Stimulated activated CD8-positive, alpha-beta memory T cell treated with anti-CD3 and anti-CD28 coated beads, Interleukin-15, amount 100 ng/mL, for 4 hours (primary cell): ENCODE measurements at places on chromosomes 7 and 10.

GRCh38 chr7:738723-739454 lies 11.8 kb upstream of the PRKAR1B start:
- no peak for DNase-seq

- DNase-seq, result no peak
These were observed 378.2 kb upstream of the MYO3A start for GRCh38 chr10:25555865-25556264.

- DNase-seq, result no peak
These were observed 14.0 kb downstream of the WNT2 start for GRCh38 chr7:117308891-117309290.

GRCh38 chr7:141416650-141417270 lies 134.4 kb upstream of the AGK start:
- no peak for DNase-seq

GRCh38 chr10:126663328-126663727 lies 7.2 kb downstream of the C10orf90 start:
- DNase-seq, result no peak

GRCh38 chr7:5591278-5591874 lies 167.7 kb upstream of the TNRC18 start:
- no peak for DNase-seq

- DNase-seq, result no peak
These were observed 23.5 kb downstream of the FBXW4 start for GRCh38 chr10:101671453-101671852.

DNA sequence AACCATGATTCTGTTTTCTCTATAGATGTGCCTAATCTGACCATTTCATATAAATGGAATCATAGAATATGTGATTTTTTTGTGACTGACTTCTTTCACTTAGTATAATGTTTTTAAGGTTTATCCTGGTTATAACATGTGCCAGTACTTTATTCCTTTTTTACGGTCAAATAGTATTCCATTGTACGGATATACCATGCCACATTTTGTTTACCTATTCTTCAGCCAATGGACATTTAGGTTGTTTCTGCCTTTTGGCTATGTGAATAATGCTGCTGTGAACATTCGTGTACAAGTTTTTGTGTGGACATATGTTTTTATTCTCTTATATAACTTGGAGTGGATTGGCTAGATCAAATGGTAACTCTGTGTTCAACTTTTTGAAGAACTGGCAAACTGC lies 178.3 kb upstream of the TCF7L2 start:
- DNase-seq, result no peak

DNA sequence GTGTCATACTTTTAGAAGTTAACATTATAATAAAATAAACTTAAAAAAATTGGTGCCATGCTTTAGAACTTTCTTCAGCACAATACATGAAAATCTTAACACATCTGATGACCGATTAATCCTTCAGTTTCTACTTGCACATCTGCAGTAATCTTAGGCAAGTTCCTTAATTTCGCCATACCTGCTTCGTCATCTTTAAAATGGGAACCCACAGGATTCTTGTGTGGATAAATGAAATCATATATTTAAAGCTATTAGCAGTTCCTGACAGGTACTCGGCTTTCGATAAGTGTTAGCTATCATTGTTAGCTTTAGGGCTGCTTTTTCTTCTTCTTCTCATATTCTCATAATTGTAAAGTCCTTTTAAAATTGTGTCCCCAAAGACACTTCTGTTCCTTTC lies 907 bp upstream of the VPS50 start:
- DNase-seq, result no peak

GRCh38 chr7:25026156-25026555 lies 46.2 kb upstream of the OSBPL3 start:
- no peak for DNase-seq

- DNase-seq, result no peak
These were observed 11.7 kb downstream of the LCOR start for GRCh38 chr10:96843823-96844222.

GRCh38 chr7:96045919-96046318 lies 273.6 kb downstream of the DYNC1I1 start:
- no peak for DNase-seq

GRCh38 chr7:116455009-116455408 lies 44.5 kb upstream of the CAV2 start:
- no peak for DNase-seq

DNA sequence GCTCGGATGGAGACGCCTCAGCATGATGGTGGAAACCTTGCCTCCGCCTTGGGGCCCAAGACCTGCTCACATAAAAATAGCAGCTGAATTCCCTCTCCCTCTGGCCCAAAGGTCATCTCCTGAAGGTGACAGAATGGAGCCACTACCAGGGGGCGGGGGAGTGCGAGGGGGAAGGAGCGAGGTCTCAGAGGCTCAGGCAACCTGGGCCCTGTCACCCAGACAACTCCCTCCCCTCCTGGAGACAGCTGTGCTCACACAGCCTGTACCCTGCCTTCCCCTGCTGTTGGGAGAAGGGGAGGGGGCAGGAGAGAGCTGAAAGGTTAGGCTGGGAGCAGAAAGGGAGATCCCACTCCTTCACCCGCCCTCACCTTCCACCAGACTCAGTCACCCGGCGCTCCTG lies 173.0 kb upstream of the RHEB start:
- no peak for DNase-seq

DNA sequence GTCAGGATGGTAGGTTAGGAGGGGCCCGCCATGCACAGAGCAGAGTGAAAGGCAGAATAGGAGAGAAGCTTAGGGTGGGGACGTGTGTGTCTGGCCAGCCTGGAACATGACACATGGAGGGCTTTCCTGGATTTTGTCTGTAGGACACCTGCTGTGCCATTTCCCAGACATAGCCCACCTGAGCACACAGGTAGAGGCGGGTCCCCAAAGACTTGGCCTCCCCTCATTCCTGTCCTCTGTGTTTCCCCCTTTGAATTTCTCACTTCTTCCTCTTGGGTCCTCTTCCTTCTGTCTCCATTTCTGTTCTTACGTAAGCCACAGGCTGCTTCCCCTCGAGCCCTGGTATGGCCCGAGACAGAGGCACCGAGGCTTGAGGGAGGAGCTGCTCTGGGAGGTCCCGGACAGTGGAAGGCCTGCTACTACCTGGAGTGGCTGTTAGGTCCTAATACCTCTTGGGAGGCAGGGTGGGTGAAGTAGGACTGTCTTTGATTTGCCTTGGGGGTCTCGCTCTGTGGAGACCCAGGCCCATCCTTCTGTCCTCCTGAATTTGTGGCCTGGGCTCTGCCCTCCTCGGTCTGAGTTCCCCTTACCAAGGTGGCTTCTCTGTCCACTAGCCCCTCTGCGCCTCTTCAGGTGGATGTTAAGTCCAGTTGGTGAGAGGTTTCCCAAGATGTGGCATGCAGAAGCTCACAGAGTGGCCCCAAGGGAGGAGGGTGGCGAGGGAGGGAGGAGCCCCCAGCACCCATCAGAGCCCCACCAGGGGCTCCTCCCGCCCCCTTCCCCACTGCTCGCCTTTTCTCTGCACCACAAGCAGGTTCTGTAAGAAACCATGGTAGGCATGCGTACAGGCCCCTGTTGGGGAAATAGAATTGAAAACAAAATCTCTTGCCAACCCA lies 5.5 kb downstream of the ZNF775 start:
- DNase-seq, result no peak

DNA sequence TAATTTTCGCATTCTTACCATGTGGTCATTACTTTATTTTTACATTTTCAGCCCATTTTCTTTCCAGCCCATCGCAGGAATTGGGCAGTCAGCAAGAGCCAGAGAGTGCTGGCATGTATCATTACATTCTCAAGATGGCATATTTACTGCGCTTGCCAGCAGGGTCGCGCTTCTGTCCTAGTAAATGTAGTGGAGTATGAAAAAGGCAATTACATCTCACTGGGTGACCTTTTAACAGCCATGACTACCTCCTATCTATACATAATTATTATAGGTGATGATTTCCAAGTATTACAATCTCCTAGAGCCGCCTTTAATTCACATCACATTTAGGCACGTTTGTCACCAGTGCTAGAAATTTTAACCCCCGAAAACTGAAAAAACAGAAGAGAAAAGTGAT lies 433.7 kb upstream of the MGMT start:
- DNase-seq, result no peak

DNA sequence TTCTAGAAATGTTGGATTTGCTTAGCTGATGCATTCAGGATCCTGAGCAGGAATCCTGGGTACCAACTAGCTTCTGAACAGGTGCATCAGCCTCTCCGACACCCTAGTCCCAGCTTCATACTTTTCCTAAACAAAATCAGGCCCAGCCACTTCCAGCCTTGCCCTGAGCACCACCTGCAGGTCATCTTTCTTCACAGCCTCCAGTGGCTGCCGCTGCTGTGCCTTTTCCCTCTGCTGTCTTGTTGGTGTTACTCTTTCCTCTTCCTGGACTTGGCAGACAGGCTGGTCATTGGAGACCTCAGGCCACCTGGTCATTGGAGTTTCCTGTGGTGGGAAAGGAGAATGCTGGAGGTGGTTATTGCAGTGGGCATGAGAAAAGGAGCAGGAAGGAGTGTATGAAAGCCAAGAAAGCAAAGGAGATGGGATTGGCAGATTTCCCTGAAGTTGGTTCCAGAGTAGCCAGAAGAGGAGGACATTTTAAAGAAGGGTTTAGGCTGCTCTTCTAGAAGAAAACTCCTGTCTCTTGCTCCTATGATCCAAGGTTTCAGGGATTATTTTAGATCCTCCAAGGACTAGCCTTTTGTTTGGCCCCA lies 48.2 kb upstream of the NFKB2 start:
- DNase-seq, result no peak

- no peak for DNase-seq
These were observed 152.4 kb upstream of the SMIM30 start for GRCh38 chr7:113270790-113271189.

GRCh38 chr10:106082865-106083264 lies 1081.6 kb downstream of the SORCS1 start:
- DNase-seq, result no peak

DNA sequence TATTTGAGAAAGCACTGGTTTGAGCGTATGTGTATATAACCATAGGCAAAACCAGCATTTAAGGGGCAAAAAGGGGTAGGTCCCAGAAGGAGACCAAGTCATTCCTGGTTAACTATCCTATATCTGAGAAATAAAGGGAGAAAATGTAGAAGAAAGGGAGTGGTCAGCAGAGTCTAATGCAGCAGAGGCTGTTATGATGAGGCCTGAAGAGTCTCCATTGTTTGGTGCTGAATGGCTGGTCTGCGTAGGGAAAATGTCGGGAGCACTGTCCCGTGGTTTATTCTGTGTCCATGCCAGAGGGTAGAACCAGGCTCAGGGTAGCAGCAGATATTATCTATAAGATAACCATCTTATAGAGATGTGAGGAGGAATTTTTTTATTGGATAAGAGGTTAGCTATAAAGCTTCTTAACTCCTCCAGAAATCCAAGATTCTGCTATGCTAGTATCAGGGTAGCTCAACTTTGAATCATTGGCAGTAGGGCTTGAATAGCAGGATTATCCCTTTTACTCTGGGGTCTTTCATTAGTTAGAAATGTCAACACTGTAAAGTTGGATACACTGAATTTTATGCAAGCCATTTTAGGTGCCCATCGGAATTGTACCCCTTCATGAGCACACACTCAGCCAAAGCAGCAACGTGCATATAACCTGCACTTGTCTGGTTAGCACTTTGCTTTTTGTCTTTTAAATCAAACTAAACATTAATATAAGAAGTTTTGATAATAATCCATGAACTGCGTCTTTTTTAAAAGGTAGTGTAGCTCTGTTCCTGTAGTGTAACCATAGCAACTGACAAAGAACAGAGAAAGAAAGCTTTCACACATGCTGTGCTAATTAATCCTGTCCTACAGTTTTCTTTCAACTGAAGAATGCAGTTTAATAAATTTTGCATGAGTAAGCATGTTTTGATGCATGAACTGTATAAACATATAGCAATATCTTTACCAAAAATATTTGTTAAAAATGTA lies 312.0 kb upstream of the FZD1 start:
- no peak for DNase-seq

DNA sequence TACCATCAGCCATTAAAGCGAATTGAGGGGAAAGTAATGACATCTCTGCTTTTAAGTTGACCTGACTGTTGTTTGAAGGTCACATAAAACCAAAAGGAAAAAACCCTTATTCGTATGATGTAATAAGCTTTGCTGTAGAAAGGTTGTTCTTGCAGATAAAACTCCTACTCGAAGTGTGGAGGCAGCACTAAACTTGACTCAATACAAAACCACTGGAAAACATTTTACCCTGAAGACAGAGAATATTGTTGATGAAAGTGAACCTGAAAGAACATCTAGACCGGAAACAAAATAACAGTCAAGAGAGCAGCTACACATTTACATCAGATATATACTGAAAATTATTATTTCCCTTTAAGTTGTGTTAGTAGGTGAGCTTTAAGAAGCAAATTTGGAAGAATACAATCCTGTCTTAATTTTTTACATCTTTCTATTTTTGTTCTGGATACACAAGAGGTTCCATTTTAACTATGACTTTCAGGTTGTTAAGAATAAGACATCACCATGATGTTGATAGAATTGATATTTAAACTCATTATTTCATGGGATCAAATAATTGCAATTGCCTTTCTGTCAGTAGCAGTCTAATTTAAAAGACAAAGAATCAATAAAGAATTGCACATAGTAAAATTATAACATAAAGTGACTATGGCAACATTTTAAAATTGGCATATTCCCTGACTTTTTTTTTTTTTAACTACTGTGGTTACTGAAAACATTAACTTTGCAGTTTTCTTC lies 6.4 kb downstream of the ETV1 start:
- DNase-seq, result no peak

DNA sequence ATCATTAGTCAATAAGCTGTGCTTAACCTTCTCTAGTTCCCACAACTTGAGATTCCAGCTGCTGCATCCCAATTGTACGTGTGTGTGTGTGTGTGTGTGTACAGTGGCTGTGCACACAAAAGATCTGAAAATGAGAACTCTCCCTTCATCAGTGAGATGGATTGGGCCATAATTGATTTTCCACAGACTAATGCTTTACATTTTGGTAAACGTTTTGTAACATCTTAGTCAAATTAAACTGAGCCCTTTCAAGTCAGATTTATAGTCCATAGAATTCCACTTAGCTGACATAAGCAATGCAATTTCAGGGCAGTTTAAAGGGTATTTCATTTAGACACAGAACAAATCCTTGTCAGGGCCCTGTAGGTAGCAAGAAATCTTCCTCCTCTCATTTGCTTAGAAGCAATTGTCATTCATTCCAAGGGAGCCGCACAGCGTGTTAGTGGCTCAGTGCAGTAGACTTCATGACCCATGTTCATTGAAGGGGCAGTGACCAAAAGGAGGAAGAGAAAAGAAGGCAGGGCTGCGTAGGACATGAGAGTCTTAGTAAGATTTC lies 1123.5 kb upstream of the AUTS2 start:
- DNase-seq, result no peak

- no peak for DNase-seq
These were observed 131.0 kb downstream of the AASS start for GRCh38 chr7:122013065-122013464.

- no peak for DNase-seq
These were observed 518.2 kb downstream of the DNAJB6 start for GRCh38 chr7:157855016-157855415.

- DNase-seq, result peak; percentile 62
These were observed 9.0 kb downstream of the SPOCK2 start for GRCh38 chr10:72079356-72079755.

DNA sequence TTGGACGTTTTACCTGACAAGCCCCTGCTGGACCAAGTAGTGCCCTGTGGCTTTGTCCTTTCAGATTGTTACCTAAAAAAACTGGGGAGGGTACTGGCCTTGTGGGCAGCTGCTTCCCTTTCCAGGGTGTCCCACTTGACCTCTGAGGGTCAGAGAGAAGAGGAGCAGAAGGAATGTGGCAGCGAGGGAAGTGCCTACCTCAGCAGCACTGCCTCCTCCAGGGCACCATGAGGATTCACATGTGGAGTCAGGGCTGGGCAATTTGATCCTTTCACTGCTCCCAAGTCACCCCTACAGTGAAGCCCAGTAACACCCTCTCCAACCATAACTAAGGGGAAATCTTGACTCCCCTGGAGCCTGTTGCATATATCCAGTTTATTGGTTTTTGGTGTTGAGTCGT lies 64.6 kb downstream of the ITGB1 start:
- no peak for DNase-seq
